Stimulated activated CD4-positive, alpha-beta T cell treated with anti-CD3 and anti-CD28 coated beads, Interleukin-12 subunit alpha, Interleukin-12 subunit beta, amount 100 ng/mL, for 24 hours (primary cell): ENCODE measurements at places on chromosomes 7 and 10.

- DNase-seq: no peak
Measured at GRCh38 chr10:121792198-121792597, 135.6 kb downstream of the ATE1 start.

DNA sequence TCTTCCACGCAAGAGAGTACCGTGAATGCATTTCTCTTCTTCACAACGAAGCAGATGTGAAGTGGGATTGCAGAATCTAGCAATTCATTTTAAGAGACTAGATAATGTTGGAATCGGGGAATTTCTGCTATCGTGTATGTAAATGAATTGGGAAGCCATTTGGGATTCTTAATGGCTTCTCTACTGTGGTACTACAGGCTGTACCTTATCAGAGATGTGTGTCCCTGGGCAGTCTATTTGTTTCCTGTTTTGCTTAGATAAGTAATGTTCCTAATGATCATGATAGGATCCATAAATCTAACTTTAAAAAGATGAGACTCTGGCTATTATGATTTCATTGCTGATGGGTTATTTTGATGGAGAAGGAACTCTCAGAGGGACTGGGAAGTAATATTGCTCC, 320.6 kb downstream of the REEP3 start:
- no peak for DNase-seq

DNA sequence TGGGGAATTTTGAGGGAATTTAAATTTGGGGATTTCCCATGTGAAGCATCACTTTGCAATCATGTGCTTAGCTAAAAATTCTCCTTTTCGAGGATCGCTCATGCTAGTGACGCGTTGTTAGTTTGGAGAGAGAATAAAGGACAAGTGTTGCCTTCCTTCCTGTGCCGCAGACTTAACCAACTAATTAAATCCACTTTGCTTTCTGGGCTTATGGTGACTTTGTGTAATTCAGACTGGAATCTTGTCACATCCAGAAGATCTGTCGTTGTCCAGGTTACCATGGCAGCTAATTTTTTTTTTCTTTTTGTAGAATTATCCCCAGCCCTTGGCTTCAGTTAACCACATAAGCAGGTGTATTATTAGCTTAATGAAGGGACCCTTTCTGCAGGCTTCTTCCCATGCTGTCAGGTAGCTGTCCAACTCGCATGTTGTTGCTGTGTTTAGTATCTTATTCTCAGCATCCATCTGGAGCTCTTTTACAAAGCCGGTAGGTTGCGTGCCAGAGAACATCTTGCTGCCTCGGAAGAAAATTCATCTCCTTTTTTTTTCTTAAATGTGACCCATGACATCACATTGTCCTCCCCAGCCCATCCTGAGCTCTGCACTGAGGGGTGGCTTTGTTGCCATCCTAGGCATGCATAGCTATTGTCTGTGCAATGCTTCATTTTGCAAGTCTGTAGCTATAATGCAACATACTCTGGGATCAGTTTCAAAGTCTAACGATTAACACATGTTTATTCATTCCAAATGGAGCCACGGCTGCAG, 47.2 kb upstream of the NRP1 start:
- DNase-seq: no peak

- no peak for DNase-seq
Measured at GRCh38 chr10:71191551-71192076, 20.8 kb upstream of the UNC5B start.

GRCh38 chr7:128759242-128759641, 16.4 kb downstream of the OPN1SW start:
- DNase-seq: no peak

DNA sequence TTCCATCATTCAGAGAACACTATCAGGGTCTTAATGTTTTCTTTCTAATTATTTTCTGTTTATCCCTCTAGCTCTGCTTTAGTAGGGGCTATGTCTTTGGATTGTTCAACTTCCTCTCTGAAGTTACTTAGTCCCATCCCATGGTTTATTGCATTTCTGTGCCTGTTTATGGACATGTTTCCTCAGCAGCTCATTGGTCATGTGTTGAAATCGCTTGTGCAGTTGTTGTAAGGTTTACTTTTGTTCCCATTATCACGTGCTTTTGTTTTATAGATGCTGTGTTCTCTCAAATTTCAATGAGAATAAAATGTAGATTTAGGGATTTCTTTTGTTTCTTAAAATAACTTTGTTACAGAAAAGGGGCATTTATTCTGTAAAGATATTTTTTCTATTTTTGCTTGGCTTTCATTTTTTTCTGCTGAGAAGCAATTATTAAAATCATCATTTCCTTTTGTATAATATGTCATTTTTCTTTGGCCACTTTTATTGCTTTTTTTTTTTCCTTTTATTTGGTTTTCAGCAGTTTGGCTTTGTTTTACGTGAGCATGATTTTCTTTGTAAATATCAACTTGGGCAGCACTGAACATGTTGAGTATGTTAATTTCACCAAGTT, 110.9 kb downstream of the CCDC7 start:
- DNase-seq: no peak

- DNase-seq: no peak
Measured at GRCh38 chr7:108094346-108094745, 35.8 kb downstream of the LAMB4 start.

- no peak for DNase-seq
Measured at GRCh38 chr7:137846827-137847567, at the start of gene DGKI. TSS of gene DGKI (minus strand) at chr7:137846974.

- no peak for DNase-seq
Measured at GRCh38 chr10:110980807-110981206, 61.4 kb downstream of the SHOC2 start.

GRCh38 chr7:23476286-23477156, 6.2 kb upstream of the IGF2BP3 start:
- DNase-seq: no peak
